ENCODE measurements at places on chromosomes 3 and 15.
A peak's percentile ranks its signal among the peaks of the same experiment; 100 is the strongest.

GRCh38 chr3:46926871-46927717 lies 49.5 kb downstream of the CCDC12 start:
- H3K4me1 ChIP-seq = peaks cover 68% of the 10 kb centered on the region
- H3K36me3 ChIP-seq = peaks cover 29% of the 10 kb centered on the region
- no peaks in the 10 kb centered on the region for H3K27me3 ChIP-seq
- no peak for DNase-seq
- peak overlapping the region; percentile 88 for H3K27ac ChIP-seq

GRCh38 chr3:152301745-152302181 lies 33.0 kb downstream of the MBNL1 start:
- no peak for DNase-seq
- H3K27me3 ChIP-seq = no peaks in the 10 kb centered on the region
- no peaks in the 10 kb centered on the region for H3K36me3 ChIP-seq
- peak overlapping the region; percentile 48 for H3K27ac ChIP-seq
- H3K4me3 ChIP-seq = no peak overlapping the region

DNA sequence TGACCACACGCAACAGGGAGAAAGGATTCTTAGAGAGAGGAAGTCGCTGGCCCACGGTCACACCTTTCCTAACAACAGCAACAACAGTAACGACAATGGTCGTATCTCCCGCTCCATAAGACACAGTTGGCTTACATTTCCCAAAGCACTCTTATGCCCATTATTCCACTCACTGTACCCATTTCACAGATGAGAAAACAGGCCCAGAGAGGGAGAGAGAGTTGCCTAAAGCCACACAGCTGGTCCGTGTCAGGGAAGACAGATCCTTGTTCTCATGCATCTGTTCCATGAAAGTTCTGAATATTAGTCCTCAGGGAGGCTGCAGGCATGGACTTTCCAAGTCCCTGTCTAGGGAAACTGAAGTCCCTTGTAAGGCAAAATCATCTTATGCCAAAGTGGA lies 42.0 kb upstream of the ATP2B2 start:
- no peak overlapping the region for H3K4me3 ChIP-seq
- no peaks in the 10 kb centered on the region for H3K27me3 ChIP-seq
- H3K36me3 ChIP-seq = no peaks in the 10 kb centered on the region
- no peaks in the 10 kb centered on the region for H3K4me1 ChIP-seq
- DNase-seq = no peak

DNA sequence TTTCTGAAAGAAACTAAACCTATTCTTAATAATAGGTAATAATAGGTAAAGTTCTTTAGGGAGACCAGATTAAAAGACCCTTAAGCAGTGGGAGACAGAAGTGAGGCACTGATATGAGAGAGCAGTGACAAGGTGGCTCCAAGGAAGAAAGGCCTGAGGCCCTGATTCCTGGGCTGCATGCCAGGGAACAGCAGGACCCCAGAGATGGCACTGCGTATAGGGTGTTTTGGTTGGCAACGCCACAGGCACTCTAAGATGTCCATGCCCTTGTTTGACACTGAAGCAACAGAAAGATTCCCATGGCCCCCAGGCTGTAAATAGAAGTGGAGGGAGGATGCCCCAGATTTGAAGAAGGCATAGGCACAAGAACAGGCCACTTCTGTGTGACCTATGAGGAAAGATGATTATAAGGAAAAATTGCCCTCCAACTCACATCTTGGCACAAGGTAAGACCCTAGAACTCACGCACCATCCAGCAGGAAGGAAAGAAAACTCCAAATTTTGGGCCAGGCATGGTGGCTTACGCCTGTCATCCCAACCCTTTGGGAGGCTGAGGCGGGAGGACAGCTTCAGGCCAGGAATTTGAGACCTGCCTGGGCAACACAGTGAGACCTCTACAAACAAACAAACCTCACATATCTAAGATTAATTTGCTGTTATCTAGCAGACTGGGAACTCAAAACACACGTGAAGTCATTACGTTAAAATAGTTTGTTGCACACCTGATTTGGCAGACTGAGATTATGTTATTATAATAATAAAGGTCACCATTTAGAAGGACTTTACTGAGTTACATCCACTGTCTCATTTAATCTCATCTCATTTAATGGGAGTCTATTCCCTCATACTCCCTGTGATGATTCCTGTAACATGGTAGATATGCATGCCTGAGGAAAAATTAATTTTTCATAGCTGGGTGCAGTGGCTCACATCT lies 10.5 kb upstream of the BLM start:
- peaks cover 3% of the 10 kb centered on the region for H3K4me1 ChIP-seq
- no peak overlapping the region for H3K27ac ChIP-seq
- no peaks in the 10 kb centered on the region for H3K27me3 ChIP-seq

DNA sequence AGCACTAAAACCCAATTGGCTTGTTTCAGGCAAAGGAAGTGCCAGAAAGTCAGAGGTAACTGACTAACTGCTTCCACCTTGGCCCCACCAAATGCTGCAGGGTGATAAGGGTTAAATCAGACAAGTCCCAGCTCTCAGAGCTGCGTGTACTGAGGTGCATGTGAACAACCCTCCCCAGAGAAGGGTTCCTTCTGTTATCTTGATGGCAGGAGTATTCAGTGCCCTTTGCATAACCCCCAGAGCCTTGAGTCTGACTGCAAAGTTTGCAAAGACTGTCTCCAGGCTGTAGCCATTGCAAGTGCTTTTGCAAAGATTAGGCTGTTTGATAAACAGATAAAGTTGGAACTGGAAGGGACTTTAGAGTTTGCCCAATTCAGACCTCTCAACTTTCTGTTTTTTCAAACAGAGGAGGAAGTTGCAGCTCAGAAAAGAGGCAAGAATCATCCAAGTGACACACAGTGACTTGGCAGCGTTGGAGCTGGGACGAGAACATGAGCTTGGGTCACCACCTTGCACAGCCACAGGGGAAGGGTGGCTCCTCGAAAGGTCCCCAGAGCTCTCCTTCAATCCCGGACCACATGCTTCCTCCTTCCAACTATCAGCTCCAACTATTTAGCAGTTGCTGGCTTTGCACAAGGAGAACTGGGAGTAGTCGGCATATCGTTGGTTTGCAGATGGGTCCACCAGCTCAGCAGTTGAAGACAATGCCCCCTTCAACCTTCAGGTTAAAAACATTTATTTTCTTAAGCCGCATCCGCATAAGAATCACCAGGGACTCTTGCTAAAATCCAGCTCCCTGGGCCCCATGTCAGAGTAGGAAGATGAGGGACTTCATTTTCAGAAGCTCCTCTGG lies 224.8 kb upstream of the HES1 start:
- peaks cover 10% of the 10 kb centered on the region for H3K4me1 ChIP-seq
- no peak overlapping the region for H3K27ac ChIP-seq
- peak; percentile 58 for DNase-seq
- H3K4me3 ChIP-seq = no peak overlapping the region

DNA sequence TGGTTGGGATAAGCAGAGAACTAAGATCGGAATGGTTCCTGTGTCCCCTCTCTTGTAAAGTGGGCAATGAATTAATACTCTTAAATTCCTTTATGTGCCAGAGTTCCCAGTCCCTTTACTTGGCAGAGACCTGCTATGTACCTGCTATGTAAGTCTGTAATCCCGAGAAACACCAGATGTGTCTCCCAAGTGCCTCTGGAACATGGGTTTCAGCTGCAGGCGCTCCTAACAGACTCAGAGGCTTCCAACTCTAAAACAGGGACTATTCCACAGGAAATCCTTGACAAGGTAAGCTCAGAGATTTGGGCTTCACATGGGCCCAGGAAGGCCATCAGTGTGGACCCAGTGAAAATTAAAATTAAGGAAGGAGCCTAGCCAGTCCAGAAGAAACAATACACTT lies 117.7 kb upstream of the PLCL2 start:
- H3K27me3 ChIP-seq = no peaks in the 10 kb centered on the region
- no peak overlapping the region for H3K27ac ChIP-seq
- no peaks in the 10 kb centered on the region for H3K4me1 ChIP-seq
- no peaks in the 10 kb centered on the region for H3K36me3 ChIP-seq
- no peak overlapping the region for H3K4me3 ChIP-seq
- no peak for DNase-seq

DNA sequence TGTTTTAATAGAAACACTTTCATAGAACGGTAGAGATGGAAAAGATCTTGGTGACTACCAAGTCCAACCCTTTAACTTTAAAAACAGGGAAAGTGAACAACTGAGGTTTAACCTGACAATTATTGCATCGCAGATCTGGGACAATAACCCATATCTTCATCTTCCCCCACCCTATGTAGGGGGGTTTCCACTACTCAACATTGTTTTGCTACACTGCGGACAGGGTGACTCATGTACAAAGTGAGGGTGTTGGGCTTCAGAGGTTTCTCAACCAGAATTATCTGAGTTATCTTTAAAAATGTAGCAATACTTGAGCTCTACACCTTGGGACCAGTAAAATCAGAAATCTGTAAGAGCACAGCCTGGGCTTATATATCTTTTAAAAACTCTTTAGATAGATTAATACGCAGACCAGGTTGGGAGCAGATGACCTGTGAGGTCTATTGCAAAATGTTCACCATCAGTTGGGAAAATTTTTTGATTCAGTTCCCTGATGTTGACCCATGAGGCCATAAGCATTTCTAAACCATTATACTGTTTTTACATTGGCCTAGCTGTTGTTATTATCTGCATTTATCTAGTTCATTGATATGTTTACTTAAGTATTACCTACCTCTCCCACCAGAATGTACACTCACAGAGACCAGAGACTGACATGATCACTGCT lies 103.6 kb upstream of the ICE2 start:
- peaks cover 7% of the 10 kb centered on the region for H3K4me1 ChIP-seq
- no peaks in the 10 kb centered on the region for H3K27me3 ChIP-seq
- no peaks in the 10 kb centered on the region for H3K36me3 ChIP-seq
- H3K4me3 ChIP-seq = no peak overlapping the region
- no peak for DNase-seq
- no peak overlapping the region for H3K27ac ChIP-seq

GRCh38 chr3:112308151-112308911 lies 14.3 kb upstream of the SLC9C1 start:
- no peak overlapping the region for H3K27ac ChIP-seq
- DNase-seq = no peak
- H3K4me3 ChIP-seq = no peak overlapping the region
- no peaks in the 10 kb centered on the region for H3K27me3 ChIP-seq
- H3K36me3 ChIP-seq = no peaks in the 10 kb centered on the region
- peaks cover 3% of the 10 kb centered on the region for H3K4me1 ChIP-seq

- H3K27ac ChIP-seq = no peak overlapping the region
- H3K27me3 ChIP-seq = no peaks in the 10 kb centered on the region
- no peaks in the 10 kb centered on the region for H3K36me3 ChIP-seq
- H3K4me1 ChIP-seq = no peaks in the 10 kb centered on the region
- no peak overlapping the region for H3K4me3 ChIP-seq
These were observed 946.7 kb downstream of the NAALADL2 start for GRCh38 chr3:175805825-175806224.

DNA sequence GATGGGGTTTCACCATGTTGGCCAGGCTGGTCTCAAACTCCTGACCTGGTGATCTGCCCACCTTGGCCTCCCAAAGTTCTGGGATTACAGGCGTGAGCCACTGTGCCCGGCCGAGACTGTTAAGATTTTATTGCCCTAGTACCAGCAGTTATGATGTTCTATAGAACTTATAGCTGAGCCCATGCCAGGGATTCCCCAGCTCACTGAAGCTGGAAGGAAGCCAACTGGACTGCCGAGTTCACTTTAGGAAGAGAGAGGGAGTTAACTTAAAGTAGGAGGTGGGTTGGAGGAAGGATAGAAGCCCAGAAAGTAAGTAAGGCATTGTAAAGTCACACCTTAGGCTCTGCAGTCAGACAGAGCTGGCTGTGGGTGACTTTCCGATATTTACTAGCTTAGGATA lies 101.1 kb upstream of the BOC start:
- H3K27me3 ChIP-seq = no peaks in the 10 kb centered on the region
- no peaks in the 10 kb centered on the region for H3K36me3 ChIP-seq
- peaks cover 6% of the 10 kb centered on the region for H3K4me1 ChIP-seq
- no peak overlapping the region for H3K27ac ChIP-seq
- DNase-seq = no peak
- no peak overlapping the region for H3K4me3 ChIP-seq

- no peak overlapping the region for H3K4me3 ChIP-seq
- peaks cover 15% of the 10 kb centered on the region for H3K4me1 ChIP-seq
- H3K27ac ChIP-seq = no peak overlapping the region
- no peaks in the 10 kb centered on the region for H3K36me3 ChIP-seq
- H3K27me3 ChIP-seq = no peaks in the 10 kb centered on the region
- DNase-seq = no peak
These were observed 164.5 kb downstream of the THSD4 start for GRCh38 chr15:71279757-71280141.

GRCh38 chr3:147413686-147414389 lies 4.7 kb downstream of the ZIC1 start:
- peaks cover 70% of the 10 kb centered on the region for H3K27me3 ChIP-seq
- no peaks in the 10 kb centered on the region for H3K36me3 ChIP-seq
- peaks cover 40% of the 10 kb centered on the region for H3K4me1 ChIP-seq
- no peak for DNase-seq

- no peaks in the 10 kb centered on the region for H3K4me1 ChIP-seq
- no peak overlapping the region for H3K4me3 ChIP-seq
- H3K27ac ChIP-seq = no peak overlapping the region
- DNase-seq = no peak
These were observed 47.7 kb upstream of the C2CD4B start for GRCh38 chr15:62212741-62213140.

- H3K4me1 ChIP-seq = no peaks in the 10 kb centered on the region
- DNase-seq = peak; percentile 61
- peak overlapping the region; percentile 39 for H3K27ac ChIP-seq
- H3K27me3 ChIP-seq = no peaks in the 10 kb centered on the region
These were observed 14.9 kb upstream of the SELENOT start for GRCh38 chr3:150588027-150588830.

DNA sequence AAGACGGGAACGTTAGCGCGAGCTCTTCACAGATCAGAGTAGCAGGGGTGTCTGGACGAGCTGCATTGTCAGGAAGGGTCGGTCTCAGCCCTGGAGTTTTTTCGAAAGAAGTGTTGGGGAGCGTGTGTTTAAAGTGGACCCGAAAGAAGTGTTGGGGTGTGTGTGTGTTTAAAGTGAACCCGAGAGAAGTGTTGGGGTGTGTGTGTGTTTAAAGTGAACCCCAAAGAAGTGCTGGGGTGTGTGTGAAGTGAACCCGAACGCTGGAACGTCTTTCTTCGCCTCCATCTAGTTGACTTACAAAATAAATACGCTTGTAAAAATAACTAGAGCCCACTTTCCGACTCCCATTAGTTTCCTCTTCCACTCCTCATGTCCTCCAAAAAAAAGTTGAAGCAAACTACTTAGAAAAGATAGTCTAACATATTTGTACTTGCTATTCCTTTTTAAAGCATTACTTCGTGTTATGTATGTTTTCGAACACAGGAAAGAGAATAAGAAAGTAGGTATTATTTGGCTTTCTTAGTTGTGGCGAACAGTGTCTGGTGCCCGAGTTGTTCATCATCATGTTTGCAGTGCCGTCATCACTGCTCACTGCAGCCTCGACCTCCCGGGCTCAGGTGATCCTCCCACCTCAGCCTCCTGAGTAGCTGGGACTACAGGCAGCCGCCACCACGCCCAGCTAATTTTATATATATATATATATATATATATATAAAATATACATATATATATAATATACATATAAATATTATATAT lies 1.0 kb downstream of the LRCH3 start:
- peak overlapping the region; percentile 96 for H3K4me3 ChIP-seq
- no peaks in the 10 kb centered on the region for H3K27me3 ChIP-seq
- H3K36me3 ChIP-seq = no peaks in the 10 kb centered on the region
- no peaks in the 10 kb centered on the region for H3K4me1 ChIP-seq
- peak overlapping the region; percentile 96 for H3K27ac ChIP-seq

All from thyroid gland (tissue), 4 donors.